ENCODE measurements at places on chromosomes 12 and 14. TPM values are rescaled to one million over a fixed set of nuclear protein-coding genes. Genes with fewer than 3 reads are reported as not detected.
A peak's percentile ranks its signal among the peaks of the same experiment; 100 is the strongest.

DNA sequence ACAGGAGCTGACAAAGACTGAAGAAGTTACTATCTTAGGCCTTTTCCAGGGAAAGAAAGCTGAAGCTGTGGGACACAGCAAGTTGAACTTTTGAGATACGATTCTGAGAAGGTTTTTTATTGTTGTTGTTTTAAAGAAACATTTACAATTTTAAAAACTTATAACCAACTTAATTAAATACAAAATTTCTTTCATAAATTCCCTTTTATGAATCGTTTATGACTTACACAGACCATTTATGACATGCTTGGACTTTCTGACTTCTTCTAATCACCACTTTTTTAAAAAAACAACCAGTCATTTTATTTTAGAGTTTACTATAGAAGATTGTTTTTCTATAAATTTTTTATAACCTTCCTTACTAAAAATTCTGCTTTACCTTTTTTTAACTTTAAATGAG is 68.7 kb downstream of the DHRS2 start:
- DNase-seq, result no peak

DNA sequence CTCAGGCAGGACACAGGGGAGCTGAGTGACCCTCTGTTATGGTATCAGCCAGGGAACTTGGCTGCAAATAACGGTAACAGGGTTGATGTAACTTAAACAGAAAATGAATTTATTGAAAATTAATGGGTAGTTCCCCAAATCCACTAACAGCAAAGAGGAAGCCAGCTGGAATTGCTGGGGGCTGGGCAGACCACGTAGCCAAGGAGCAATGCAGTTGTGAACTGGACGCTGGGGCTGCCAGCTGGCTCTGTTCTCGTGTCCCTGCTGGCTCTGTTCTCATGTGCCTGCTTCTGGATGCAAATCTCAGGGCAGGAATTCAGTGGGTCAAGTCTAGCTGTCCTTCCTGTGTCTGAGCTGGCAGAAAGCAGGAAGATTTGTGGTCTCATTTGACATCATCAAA is 1383.3 kb upstream of the TMEM132C start:
- DNase-seq, result no peak

- no peak for DNase-seq
Observed at GRCh38 chr14:23344481-23344880, 8.2 kb downstream of the SLC22A17 start.

DNA sequence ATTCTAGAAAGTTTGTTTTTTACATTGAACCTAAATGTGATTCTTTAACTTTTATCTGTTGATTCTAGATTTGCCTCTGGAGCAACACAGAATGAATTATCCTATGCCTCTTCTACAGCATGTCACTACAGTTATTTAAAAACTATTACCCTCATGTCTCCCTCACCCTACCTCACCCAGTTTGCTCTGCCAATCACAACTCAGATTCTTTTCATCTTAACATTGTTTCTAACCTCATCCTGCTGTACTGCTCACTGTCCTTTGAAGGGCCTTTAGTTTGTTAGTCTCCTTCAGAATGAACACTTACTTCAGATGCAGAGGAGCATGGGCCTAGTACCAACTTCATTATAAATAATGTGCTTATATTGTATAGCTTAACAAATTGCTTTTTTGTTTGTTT is 21.5 kb downstream of the YLPM1 start:
- no peak for DNase-seq

DNA sequence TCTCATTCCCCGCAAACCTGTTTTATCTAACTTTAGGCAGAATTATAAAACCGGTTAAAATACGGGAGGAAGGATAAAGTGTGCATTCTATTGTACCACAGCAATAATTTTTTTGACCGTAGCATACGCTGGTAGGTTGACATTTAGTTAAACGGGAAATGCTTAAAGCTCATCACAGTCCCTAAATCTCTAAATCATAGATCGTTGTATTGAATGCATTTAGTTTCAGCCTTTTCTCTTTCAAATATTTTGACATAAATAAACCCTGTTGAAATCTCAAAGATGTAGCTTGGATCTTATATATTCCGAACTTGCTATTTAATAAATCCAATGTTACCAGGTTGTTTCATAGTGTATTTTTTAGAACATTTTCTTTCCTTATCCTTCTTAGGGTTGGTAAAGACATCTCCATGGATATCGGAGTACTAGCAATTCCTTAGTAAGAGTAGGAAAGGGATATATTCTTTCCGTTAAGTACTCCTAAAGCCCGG is 798 bp downstream of the CLEC2B start:
- no peak for DNase-seq

DNA sequence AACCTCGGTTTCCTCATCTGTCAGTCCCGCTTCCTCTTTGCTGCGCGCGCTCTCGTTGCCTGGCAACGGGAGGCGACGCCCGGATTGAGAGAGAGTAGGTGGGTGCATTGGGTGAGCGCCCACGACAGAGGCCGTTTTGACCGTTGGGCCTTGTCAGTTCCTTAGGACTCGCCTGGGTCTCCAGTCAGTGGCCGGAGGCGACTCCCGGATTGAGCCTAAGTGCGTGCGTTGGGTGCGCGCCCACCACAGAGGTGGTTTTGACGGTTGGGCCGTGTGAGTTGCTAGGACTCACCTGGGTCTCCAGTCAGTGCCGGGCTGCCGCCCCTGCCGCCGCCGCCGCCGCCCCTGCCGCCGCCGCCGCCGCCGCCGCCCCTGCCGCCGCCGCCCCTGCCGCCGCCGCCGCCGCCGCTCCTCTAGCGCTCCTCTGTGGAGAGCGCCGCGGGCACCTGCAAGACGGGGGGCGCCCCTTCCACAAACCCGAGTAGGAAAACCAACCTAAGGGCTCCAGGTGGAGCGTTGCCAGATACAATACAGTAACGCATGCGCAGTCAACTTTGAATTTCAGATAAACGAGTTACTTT is 37.2 kb downstream of the APOBEC1 start:
- DNase-seq, result no peak

- peak; percentile 66 for DNase-seq
Observed at GRCh38 chr12:40325349-40325960, 100.7 kb downstream of the LRRK2 start.

- DNase-seq, result no peak
Observed at GRCh38 chr12:38424436-38424835, 107.9 kb downstream of the ALG10B start.

DNA sequence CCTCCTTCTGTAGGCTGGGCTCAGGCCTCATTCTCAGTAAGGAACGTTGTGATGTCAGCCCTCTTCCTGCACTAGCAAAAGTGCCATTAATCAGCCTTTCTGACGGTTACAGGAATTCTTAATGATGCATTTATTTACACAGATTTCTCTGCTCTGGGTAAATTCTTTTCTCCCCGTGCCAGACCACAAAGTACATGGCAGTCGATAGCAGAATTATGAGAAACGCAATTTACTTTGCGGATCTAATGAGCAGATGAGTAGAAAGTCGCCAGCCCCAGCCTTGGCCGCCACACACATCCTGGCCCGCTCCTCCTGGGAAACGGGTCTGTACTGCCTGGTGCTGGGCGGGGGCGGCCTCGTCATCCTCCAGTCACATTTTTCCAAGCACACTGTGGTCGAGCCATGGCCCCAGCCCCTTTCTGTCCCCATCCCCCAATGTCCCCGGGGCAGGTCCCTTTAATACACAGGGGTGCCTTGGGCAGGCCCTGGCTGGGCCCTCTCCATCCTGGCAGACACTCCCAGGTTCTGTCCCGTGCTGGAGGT is 25.9 kb downstream of the NOC4L start:
- DNase-seq, result no peak

Gene CLEC4C
- not detected for total RNA-seq

Gene ERBB3
- 13.3 TPM for total RNA-seq

Gene UBR7
- 25.3 TPM for total RNA-seq

Gene LRIG3
- total RNA-seq, result 25.9 TPM
